ENCODE measurements at places on chromosomes 6 and 20. TPM values are rescaled to one million over a fixed set of nuclear protein-coding genes. Genes with fewer than 3 reads are reported as not detected.

Gene MYT1
- not detected for total RNA-seq

Gene TRIM10
- 0.11 TPM for total RNA-seq

Gene FERMT1
- 1.5 TPM for total RNA-seq

Gene TPD52L2
- 66.0 TPM for total RNA-seq

Gene LHFPL5
- total RNA-seq = not detected

Gene KCNG1
- total RNA-seq = 0.37 TPM

Gene DNAH8
- not detected for total RNA-seq

- no peak for DNase-seq
These were observed 36.8 kb downstream of the KIAA1755 start for GRCh38 chr20:38223743-38224100.

DNA sequence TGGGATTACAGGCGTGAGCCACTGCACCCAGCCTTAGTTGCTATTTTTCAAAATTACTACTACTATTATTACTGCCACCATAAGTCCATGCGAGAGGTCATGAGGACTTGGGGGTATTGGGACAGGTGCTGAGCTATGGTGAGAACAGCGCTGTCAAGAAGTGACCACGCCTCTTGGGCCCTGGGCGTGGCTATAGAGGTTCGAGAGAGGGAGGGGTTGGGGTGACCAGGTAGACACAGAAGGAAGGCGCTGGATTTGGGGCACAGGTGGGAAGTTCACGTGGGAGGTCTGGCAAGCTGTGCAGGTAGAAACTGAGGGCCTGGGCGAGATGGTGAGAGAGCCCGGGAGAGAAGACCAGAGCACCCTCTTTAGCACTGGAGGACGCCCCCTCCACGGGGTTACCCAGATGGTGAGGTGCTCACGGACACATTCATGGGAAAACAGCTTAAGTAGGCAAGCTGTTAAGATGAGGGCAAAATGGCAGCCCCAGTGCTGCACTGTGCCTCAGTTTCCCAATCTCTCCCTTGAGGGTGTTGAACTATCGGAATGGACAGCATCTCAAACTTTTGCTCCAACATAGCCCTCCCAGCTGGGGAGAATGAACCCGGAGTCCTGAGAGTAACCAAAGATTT, 61.0 kb downstream of the RAB44 start:
- DNase-seq = no peak

- no peak for DNase-seq
These were observed 255.5 kb downstream of the TBC1D7 start for GRCh38 chr6:13072686-13073347.

DNA sequence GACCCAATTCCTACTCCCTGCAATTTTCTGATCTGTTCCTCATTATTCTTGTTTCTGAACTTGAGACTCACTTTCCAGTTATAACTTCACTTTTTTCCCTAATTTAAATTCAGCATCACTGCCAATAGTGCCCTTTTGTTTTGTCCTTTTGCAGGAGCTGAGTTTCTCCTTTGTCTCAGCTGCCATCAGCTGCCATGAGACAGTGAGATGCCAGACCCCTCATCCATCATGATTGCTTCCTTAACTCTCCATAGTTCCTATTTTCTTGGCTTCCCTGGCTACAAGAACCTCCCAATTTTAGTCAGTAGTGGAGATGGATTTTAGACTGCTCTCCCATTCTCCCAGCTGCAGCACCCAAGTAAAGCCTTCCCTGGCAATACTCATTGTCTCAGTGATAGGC, 518.1 kb downstream of the HDGFL1 start:
- no peak for DNase-seq

GRCh38 chr6:149014631-149015534, 268.1 kb downstream of the UST start:
- no peak for DNase-seq

DNA sequence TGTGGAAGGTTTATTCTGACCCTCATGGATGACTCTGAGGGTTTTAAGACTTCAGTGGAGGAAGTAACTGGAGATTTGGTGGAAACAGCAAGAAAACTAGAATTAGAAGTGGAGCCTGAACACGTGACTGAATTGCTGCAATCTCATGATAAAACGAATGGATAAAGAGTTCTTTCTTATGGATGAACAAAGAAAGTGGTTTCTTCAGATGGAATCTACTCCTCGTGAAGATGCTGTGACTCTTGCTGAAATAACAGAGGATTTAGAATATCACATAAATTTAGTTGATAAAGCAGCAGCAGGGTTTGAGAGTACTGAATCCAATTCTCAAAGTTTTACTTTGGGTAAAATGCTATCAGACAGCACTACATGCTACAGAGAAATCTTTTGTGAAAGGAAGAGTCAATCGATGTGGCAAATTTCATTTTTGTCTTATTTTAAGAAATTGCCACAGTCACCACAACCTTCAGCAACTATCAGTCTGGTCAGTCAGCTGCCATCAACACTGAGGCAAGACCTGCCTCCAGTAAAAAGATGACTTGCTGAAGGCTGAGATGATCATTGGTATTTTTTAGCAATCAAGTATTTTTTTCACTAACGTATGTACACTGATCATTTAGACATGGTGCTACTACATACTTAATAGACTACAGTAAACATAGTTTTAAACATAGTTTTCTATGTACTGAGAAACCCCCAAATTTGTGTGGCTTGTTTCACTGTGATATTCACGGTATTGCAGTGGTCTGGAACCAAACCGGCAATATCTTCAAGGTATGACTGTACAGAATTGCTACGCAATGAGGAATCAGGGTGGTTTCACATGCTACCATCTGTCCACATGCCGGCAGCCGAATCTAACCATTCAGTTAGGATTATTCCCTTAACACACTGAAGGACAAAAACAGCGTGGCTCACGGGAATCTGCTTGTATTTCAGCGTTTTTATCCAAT, 149.0 kb downstream of the MYB start:
- no peak for DNase-seq

- DNase-seq = no peak
These were observed 55.6 kb downstream of the SENP6 start for GRCh38 chr6:75657327-75657726.

- DNase-seq = no peak
These were observed 2.9 kb downstream of the PGC start for GRCh38 chr6:41744236-41744787.

DNA sequence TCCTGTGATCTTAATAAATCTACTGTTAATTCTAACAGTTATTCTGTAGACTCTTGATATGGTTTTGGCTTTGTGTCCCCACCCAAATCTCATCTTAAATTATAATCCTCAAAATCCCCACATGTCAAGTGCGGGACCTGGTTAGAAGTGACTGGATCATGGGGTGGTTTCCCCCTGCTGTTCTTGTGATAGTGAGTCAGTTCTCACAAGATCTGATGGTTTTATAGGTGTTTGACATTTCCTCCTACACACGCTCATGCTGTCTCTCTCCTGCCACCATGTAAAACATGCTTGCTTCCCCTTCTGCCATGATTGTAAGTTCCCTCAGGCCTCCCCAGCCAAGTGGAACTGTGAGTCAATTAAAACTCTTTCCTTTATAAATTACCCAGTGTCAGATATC, 10.5 kb upstream of the EPB41L2 start:
- no peak for DNase-seq

DNA sequence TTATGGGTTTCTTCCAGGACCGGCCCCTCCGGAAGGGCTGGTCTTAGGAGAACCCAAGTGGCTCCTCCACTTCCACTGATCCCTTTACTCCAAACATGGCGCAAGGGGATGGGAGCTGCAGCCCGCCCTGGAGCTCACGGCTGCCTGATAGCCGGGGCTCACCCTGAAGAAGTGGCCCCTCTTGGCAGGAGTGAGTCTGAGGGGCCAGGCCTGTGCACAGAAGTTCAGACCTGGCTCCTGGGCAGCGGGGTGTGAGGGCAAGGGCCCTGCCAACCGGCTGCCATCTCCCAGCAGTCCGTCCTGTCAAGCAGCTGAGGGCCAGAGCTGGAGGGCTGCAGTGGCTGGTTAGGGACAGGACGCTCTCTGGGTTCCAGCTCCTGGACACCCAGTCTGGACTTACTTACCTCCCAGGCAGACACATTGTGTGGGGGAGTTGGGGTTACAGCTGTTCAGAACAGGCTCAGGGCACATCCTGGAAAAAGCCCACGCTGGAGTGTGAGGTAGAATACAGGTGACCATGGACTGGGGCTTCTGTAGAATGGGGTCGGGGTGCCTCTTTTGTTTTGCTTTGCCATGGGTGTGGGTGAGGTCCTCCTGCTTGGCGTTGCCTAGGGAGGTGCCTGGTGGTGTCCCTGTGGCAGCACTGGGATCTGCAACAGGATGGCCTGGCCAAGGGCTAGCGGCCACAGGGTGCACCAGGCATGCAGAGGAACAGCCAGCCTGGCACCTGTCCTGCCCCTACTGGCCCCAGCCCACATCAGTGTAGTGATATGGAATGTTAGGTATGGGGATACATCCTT, 88.4 kb downstream of the ASXL1 start:
- DNase-seq = peak; percentile 14

GRCh38 chr6:85405175-85405852, 44.6 kb upstream of the NT5E start:
- no peak for DNase-seq

DNA sequence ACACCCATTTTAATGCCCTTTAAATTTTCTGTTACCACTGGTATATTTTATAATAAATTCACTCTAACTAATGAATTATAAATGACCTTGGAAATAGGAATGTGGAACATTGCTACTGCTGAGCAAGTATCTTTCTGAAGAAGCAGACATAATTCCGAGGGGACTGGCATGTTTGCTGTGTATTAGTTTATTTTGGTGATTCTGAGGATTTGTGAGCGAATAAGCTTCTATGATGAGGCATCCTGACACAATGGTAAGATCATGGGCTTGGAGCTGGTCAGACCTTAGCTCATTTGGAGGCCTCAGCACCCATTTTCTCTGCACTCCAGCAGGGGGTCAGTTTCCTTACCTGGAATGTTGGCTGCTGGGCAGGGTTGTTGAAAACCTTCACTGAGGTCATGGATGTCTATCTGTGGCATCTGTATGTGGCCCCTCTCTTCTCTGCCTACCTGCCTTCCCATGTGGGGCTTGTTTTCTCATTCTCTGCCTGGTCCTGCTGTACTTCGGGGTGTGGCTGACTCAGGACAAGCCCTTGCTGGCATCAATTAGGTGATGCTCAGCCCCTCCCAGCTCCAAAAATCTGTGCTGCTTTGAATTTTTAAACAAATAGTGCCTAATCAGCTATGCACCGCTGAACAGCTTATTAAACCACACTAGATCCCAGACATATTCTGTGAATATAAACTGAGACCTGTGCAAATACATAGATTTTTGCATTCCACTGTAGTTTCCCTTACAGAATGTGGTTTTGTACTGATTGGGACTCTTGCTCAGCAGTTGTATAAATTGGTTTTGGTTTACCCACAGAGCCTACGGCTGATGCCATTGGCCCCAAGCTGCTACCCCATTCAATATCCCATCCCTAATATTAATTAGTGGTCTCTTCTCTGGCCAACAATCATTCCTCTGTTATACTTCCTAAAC, 10.7 kb downstream of the ARID1B start:
- DNase-seq = no peak

DNA sequence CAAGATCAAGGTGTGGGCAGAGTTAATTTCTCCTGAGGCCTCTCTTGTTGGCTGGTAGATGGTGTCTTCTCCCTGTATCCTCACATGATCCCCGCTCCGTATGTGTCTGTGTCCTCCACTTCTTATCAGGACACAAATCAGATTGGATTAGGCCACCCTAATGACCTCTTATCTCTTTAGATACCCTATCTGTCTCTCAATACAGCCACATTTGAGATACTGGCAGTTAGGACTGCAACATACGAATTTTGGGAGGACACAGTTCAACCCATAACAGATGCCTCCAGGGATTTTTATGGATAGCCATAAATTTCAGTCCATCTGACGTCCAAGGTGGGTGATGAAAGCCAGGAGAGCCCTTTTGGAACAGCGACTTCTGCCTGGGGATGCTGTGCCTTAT, 369.0 kb downstream of the NRN1 start:
- DNase-seq = no peak

- DNase-seq = no peak
These were observed 18.4 kb downstream of the DUSP22 start for GRCh38 chr6:310671-311070.

GRCh38 chr6:21085211-21085610, 508.3 kb upstream of the SOX4 start:
- no peak for DNase-seq

DNA sequence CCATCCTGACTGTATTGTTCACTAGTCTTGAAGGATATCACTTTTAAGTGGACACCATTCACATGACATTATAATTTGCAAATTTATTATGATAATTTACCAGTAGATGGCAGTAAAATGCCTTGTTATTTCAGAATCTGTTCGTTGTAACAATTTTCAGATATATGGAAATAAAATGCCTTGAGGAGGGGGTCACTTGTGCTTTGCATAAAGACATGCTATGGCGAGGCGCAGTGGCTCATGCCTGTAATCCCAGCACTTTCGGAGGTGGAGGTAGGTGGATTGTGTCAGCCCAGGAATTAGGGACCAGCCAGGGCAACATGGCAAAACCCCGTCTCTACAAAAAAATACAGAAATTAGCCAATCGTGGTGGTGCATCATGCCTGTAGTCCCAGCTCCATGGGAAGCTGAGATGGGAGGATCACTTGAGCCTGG, 9.0 kb upstream of the NCOA6 start:
- no peak for DNase-seq
